ENCODE measurements at places on chromosomes 1 and 21.

- no peak for DNase-seq
These were observed 1042.2 kb upstream of the ADGRL4 start for GRCh38 chr1:80048716-80049115.

GRCh38 chr1:27000090-27000816, 6.8 kb downstream of the TRNP1 start:
- no peak for DNase-seq

GRCh38 chr1:13597166-13597565, 13.5 kb downstream of the PDPN start:
- no peak for DNase-seq

DNA sequence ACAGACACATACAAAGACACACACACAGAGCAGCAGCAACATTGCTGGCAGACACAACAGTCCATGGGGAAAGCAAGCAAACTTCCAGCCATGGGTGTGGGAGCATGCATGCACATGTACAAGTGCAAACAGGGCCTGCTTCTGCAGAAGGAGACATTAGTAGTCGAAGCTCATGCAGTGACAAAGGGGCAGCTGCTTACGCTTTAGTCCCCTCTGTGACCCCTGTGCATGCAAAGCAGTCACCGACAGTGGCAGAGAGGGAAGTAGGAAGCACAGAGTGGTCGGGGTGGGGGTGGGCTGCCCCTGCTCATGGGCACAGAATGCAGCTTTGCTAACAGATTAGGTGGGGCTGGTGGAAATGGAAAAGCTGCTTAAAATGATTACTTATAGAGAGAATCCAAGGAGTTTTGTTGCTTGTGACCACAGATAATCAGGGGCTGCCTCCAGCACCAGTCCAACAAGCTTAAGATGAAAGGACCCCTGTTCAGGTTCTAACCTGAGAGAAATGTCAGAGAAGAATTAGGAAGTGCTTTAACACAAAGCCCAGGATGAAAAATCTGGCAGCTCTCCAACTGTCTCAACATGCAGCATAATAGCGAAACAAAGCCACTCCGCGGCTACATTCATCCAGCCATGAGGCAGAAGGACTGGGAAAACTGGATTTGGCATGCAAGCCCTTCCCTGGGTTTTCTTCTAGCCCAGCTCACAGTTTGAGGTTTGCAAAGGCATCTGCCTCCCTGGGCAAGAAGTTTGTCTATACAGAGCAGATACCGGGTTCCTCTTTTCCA, 378.9 kb downstream of the KCNH1 start:
- no peak for DNase-seq

DNA sequence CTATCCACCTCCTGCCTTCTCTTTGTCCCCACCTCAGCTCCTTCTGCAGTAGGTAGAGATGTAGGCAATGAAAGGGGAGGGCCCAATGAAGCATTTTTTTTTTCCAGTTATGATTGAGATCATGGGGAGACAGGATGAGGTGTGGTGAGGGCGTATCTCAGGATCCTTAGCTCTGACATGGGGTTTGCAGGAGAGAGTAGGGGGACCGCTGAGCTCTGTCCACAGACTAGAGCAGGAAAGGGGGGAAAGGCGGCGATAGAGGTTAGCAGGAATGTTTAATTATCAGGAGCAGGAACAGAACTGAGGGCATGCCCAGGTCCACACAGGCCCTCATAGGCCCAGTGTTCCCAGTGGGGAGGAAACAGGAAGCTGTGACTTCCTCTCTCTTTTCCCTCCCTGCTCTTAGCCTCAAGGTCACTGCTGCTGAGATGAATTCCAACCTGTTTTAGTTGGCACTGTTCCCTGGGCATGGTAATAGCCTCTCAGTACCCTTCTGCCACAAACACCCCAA, 901 bp upstream of the RXFP4 start:
- DNase-seq, result no peak

GRCh38 chr1:223271085-223271781, 92.7 kb downstream of the SUSD4 start:
- DNase-seq, result no peak

- DNase-seq, result no peak
These were observed 49.4 kb downstream of the NENF start for GRCh38 chr1:212482006-212482636.

DNA sequence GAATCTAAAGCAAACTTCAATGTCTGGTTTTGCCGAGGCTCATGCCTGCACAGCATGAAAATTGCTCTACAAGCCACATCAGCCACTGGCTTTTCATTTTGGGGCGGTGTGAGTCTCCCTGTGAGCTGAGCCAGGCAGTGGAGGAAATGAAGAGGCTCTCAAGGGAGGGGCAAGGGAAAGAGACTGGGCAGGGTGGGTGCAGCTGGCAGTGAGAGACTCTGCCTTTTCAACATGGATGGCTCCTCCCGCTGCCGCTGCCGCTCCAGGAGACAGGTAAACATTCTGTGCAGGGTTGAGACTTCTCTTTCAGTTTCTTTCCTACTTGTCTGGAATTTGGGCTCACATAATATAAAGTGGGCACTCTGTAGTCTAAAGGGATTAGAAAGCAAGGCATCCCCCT, 11.3 kb upstream of the CTSE start:
- DNase-seq, result no peak

GRCh38 chr1:231558708-231559185, 30.3 kb downstream of the TSNAX start:
- no peak for DNase-seq

DNA sequence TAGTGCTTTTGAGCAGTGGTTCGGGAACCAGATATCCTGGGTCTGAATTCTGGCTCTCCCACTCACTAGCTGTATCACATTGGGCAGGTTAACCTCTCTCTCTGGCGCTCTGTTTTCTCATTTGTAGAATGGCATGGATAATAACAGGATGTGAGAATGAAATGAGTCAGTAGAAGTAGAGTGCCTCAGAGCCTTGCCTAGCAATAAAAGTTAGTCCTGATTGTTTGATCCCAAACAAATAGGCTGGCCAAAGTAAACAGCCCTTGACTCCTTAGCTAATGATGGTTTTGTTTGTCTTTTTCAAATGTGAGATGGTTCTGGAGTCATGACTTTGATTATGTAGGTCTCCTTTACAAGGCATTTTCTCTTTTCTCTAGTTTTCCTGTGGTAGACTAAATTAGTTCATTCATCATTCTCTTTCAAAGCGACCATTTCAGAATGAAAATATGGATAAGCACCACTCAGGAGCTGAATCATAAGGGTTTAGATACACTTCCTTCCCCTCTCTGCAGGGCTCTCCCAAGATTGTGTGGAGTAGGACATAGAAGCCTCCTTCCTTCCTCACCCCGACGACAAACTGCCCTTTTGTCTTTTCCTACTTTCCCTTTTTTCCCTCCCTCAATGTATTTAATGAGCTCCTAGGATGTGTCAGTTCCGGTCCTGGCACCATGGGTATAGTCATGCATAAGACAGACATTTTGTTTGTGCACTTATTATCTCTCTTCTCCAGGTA, 23.1 kb downstream of the KIAA0040 start:
- DNase-seq, result no peak

- no peak for DNase-seq
These were observed 31.1 kb downstream of the AKT3 start for GRCh38 chr1:243818978-243819377.

DNA sequence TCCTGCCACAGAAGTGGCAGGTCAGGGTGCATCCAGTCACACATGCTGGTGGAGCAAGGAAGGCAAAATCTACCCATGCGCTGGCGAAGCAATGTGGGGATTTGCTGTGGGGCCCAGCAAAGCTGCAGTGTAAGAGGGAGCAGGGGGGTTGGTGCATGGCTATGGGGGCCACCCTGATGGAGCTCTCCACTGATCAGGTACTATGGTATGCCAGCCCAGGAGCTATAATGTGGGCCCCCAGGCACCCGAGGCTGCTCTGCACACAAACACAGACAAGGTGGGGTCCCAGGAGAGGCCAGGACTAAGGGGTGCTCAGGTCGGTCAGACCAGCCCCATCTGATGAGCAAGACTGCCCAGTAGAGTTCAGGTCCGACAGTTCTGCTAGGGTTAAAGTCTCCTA, 213.5 kb downstream of the ZC3H11B start:
- DNase-seq, result no peak

DNA sequence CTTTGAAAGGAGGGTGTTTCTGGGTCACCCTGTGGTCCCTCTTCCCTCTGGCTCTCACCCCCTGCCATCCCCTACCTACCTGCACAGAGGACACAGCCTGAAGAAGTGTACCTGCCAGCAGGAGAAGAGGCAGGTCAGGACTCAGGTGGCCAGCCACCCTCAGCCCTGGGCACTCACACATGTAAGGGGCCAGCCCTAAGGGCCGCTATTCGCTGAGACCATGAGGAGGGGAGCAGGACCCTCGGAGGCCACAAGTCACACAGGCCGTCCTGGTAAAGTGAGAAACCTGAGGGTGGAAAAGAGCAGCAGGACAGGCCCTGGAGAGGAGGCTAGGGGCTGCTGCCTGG, 1.2 kb downstream of the ZNF692 start:
- no peak for DNase-seq

- DNase-seq, result no peak
These were observed 57.1 kb downstream of the KCNC4 start for GRCh38 chr1:110267260-110267659.

GRCh38 chr1:245592189-245592460, 437.3 kb downstream of the KIF26B start:
- no peak for DNase-seq

DNA sequence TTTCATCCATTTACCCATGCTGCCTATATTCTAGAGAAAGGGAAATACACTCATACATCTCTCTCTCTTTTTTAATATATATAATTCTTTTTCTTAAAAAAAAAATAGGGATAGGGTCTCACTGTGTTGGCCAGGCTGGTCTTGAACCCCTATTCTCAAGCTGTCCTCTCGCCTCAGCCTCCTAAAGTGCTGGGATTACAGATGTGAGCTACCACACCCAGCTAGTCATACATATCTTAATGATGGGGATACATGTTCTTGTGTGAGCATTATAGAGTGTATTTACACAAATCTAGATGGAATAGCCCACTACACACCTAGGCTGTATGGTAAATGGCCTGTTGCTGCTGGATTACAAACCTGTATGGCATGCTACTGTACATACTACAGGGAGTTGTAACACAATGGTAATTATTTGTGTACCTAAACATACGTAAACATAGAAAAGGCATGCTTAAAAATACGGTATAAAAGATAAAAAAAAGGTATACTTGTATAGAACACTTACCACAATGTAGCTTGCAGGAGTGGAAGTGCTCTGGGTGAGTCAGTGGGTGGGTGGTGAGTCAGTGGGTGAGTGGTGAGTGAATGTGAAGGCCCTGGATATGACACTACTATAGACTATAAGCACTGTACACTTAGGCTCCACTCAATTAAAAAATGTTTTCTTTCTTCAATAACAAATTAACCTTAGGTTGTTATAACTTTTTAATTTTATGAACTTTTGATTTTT, 72.9 kb downstream of the IVNS1ABP start:
- DNase-seq, result peak; percentile 25

DNA sequence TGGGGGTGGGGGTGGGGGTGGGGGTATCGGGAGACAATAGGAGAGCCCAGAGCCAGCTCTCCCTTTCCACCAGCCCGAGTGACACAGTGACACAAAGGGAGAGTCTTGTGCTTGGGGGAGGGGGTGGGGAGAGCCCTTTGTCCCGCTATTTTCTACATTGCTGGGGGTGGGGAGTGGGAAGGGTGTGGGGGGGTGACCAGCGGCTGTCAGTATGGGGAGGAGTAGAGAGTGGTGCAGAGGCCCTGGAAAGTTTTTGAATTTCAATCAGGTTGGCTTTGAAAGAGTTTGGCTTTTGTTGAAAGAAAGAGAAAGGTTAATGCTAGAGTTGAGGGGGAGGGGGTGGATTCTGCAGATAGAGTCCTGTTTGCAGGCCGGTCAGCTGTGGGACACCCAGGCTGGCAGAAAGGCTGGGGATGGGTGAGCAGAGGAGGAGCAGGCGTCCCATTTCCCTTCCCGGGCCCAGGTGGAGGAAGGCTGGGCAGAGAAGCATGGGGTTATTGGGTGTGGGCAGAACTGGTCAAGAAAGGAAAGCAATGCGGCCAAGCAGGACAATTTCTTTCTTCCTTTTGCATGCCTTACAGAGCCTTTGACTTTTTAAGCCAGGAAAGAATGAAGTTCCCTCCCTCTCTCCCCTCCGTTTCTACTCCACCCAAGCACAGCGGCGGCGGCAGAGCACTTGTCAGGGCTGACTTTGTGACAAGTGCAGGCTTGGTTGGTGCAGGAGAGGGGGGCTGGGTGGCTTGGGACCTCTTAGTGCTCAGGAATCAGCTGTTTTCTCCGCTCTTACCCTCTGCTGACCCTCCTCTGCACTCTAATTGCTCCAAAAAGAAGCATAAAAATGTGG, 96.2 kb downstream of the RNF220 start:
- DNase-seq, result no peak

GRCh38 chr1:228646717-228647522, 88.4 kb upstream of the RHOU start:
- DNase-seq, result peak; percentile 54

GRCh38 chr1:47333922-47334764, 553 bp downstream of the CMPK1 start:
- peak; percentile 87 for DNase-seq

GRCh38 chr1:154431586-154432373, 26.6 kb downstream of the IL6R start:
- no peak for DNase-seq

DNA sequence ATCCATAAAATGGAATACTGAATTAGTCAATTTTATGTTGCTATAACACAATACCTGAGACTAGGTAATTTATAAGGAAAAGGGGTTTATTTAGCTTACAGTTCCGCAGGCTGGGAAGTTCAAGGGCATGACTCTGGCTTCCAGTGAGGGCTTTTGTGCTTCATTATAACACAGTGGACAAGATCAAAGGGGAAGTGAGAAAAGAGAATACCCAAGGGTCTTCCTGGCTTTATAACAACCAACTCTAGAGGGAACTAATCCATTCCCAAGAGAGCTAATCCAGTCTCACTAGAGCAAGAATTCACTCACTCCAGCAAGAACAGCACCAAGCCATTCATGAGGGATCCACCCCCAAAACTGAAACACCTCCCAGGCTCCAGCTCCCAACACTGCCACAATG, 3.1 kb downstream of the KIFAP3 start:
- no peak for DNase-seq

GRCh38 chr1:113390871-113391648, 745 bp downstream of the MAGI3 start:
- peak; percentile 60 for DNase-seq

GRCh38 chr1:207822124-207822601, 70.3 kb downstream of the CD46 start:
- no peak for DNase-seq

- DNase-seq, result no peak
These were observed 13.3 kb upstream of the POFUT2 start for GRCh38 chr21:45300786-45301520.

DNA sequence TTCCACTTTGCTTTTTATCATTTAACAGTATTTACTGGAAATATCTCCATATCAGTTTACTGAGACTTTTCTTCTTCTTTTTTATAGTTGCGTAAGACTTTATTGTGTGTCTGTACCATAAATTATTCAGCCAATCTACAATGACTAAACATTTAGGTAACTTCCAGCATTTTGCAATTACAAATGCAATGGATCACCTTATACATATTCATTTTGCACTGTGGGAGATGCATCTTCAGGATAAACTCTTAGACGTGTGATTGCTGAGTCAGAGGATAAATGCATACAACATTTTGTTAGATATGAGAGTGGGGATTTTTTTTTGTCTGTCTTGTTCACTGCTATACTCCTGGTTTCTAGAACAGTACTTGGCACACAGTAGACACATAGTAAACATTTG, 95.7 kb upstream of the GCLM start:
- DNase-seq, result no peak
